ENCODE measurements at places on chromosomes 2 and 18. TPM values are rescaled to one million over a fixed set of nuclear protein-coding genes. Genes with fewer than 3 reads are reported as not detected.
A peak's percentile ranks its signal among the peaks of the same experiment; 100 is the strongest.

DNA sequence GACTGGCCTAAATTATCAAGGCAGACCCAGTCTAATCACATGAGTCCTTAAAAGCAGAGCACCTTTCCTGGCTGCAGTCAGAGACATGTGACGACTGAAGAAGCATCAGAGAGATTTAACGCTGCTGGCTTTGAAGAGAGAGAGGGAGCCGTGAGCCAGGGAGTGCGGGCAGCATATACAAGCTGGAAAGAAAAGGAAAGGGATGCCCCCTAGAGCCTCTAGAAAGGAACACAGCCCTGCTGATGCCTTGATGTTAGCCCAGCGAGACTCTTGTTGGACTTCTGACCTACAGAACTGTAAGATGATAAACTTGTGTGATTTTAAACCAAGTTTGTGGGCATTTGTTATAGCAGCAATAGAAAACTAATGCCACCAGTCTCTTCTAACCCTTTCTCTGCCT, 58.1 kb downstream of the HEATR5B start:
- no peaks in the 10 kb centered on the region for H3K27me3 ChIP-seq
- peaks cover 3% of the 10 kb centered on the region for H3K4me1 ChIP-seq
- no peak overlapping the region for H3K27ac ChIP-seq
- H3K36me3 ChIP-seq = peaks cover 18% of the 10 kb centered on the region
- DNase-seq = no peak
- no peak overlapping the region for H3K4me3 ChIP-seq

The UGT1A4 gene
- total RNA-seq = not detected

DNA sequence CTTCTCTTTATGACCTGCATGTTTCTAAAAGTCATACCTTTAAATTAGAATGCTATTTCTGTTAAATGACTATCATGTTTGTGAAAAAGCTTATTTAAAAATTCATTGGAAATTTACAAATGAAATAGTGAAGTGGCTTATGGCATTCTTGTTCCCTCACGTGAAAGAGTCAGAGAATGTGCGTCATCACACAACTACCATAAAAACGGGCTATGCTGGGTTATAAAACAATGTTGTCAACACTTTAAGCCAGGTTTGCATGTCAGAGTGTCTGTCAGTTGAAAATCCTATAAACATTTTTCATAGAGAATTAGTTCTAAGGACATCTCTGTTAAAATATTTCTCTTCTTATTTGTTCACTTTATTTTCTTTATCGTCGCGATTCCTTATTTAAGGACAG, 42.5 kb upstream of the STK39 start:
- no peaks in the 10 kb centered on the region for H3K36me3 ChIP-seq
- no peak overlapping the region for H3K27ac ChIP-seq
- no peaks in the 10 kb centered on the region for H3K27me3 ChIP-seq
- no peaks in the 10 kb centered on the region for H3K4me1 ChIP-seq
- H3K4me3 ChIP-seq = no peak overlapping the region

GRCh38 chr2:217220228-217221013, 360.6 kb upstream of the TNP1 start:
- no peak for DNase-seq
- no peak overlapping the region for H3K27ac ChIP-seq
- no peaks in the 10 kb centered on the region for H3K36me3 ChIP-seq

GRCh38 chr2:130896813-130897212, 60.1 kb downstream of the ARHGEF4 start:
- no peaks in the 10 kb centered on the region for H3K27me3 ChIP-seq
- H3K4me1 ChIP-seq = no peaks in the 10 kb centered on the region
- DNase-seq = no peak
- no peaks in the 10 kb centered on the region for H3K36me3 ChIP-seq

- no peaks in the 10 kb centered on the region for H3K36me3 ChIP-seq
- no peaks in the 10 kb centered on the region for H3K27me3 ChIP-seq
- DNase-seq = no peak
- H3K4me1 ChIP-seq = no peaks in the 10 kb centered on the region
Observed at GRCh38 chr18:38115201-38115600, 549.6 kb upstream of the CELF4 start.

The PLGLB1 gene
- 0.59 TPM for total RNA-seq

DNA sequence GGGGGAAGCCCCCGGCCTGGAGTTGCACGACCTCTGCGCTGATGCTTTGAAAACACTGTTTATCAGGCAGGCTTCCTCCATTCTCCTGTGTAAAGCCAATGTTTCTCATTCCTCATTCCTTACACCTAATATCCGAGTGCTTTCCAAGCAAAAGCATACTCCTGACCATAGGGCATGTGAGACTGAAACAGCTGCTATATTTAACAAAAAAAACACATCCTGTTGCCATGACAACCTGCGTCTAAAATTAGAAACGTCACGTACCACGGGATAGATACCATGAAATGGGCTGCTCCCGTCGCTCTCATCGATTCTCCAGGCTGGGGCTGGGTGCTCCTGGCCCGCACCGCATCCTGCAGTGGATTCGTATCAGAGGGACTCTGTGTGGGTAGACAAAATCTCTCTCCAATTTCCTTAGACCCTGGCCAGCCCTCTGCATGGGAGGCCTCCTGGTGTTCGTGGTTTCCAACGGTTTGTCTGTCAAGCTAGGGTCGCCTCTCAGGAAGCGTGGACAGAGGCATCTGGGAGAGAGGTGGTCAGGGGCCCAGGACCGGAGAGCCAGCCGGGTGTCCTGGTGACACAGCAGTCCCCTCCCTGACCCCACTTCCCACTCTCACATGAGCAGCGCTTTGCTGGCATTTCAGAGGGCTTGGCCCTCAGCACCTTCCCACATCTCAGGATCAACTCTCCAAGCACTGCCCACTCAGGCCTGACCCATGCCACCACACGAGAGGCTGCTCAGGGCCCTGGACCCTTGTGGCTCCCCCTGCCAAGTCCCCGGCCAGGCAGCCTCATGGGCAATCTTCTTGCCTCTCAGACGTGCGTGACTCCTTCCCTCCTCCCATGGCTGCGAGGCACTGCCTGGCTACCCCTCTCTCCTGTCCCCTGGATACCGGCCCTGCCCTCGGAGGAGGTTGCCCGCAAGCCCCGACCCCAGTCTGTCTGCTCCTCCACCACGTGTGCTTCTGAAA, 268.1 kb downstream of the NDUFA10 start:
- DNase-seq = no peak
- H3K4me1 ChIP-seq = no peaks in the 10 kb centered on the region
- H3K36me3 ChIP-seq = no peaks in the 10 kb centered on the region
- no peak overlapping the region for H3K27ac ChIP-seq

The SLC5A7 gene
- total RNA-seq = 0.05 TPM

- no peaks in the 10 kb centered on the region for H3K27me3 ChIP-seq
- no peak overlapping the region for H3K27ac ChIP-seq
- DNase-seq = no peak
- H3K4me1 ChIP-seq = no peaks in the 10 kb centered on the region
- no peaks in the 10 kb centered on the region for H3K36me3 ChIP-seq
- H3K4me3 ChIP-seq = no peak overlapping the region
Observed at GRCh38 chr2:133948610-133949290, 305.1 kb upstream of the MGAT5 start.

GRCh38 chr2:201969938-201970785, 63.5 kb upstream of the FZD7 start:
- H3K4me3 ChIP-seq = no peak overlapping the region
- peak; percentile 98 for DNase-seq
- H3K27me3 ChIP-seq = no peaks in the 10 kb centered on the region
- no peak overlapping the region for H3K27ac ChIP-seq
- H3K36me3 ChIP-seq = no peaks in the 10 kb centered on the region
- H3K4me1 ChIP-seq = peaks cover 9% of the 10 kb centered on the region

GRCh38 chr18:22324191-22325131, 93.3 kb downstream of the CTAGE1 start:
- peaks cover 3% of the 10 kb centered on the region for H3K4me1 ChIP-seq

GRCh38 chr2:201228271-201228911, 31.9 kb upstream of the CASP8 start:
- H3K4me1 ChIP-seq = no peaks in the 10 kb centered on the region
- H3K4me3 ChIP-seq = no peak overlapping the region
- H3K27me3 ChIP-seq = peaks cover 3% of the 10 kb centered on the region
- no peak for DNase-seq
- H3K36me3 ChIP-seq = no peaks in the 10 kb centered on the region

DNA sequence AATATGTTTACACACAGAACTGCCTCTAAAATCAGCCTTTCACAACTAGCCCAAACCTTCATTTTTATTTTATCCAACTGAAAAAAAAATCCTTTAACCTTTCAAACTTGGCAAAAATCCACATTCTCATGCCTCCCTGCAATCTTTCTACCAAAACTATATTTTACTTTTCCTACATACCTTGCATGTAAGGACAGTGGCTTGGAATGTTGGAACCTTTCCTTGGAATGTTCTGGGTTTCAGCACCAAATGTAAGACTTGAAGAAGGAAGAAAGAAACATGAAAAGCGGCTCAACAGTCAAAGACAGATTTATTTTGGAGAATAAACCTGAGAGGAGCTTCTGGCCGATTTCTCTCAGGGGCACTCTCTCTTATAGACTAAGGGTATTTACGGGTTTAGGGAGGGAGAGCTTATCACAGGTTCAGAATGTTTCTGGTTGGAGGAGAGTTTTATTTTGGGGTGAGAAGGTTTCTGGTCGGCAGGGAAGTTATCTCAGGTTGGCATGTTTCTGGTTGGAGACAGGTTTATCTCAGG, 79.7 kb downstream of the RRM2 start:
- H3K4me3 ChIP-seq = no peak overlapping the region
- peak; percentile 36 for DNase-seq
- H3K27ac ChIP-seq = no peak overlapping the region
- H3K36me3 ChIP-seq = no peaks in the 10 kb centered on the region
- no peaks in the 10 kb centered on the region for H3K27me3 ChIP-seq

The ANKRD30B gene
- not detected for total RNA-seq

DNA sequence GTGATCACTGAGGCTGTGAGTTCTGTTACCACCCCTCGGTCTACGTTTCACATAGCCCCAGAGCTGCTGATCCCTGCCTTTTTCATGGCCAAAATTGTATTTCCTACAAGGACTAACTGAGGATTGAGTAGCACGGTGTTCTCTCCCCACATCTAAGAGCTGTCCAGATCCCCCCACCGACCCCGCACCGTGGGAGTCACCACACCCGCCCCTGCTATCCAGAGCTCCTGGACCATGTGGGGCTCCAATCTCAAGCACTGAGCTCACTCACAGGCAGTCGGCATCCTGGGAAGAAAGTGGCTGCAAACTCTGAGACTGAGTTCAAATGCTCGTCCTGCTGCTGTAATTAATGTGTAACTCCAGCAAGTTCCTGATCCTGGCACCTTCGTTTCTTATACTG, 9.7 kb downstream of the SIX2 start:
- no peak for DNase-seq
- H3K4me3 ChIP-seq = no peak overlapping the region
- H3K27ac ChIP-seq = no peak overlapping the region
- H3K27me3 ChIP-seq = peaks cover 95% of the 10 kb centered on the region

The RIT2 gene
- not detected for total RNA-seq

The STON1 gene
- total RNA-seq = 9.5 TPM

GRCh38 chr2:97995026-97995733, 568 bp downstream of the TMEM131 start:
- H3K27me3 ChIP-seq = no peaks in the 10 kb centered on the region
- no peaks in the 10 kb centered on the region for H3K36me3 ChIP-seq
- H3K4me1 ChIP-seq = peaks cover 9% of the 10 kb centered on the region
- peak overlapping the region; percentile 98 for H3K27ac ChIP-seq
- peak overlapping the region; percentile 80 for H3K4me3 ChIP-seq
- peak; percentile 33 for DNase-seq

GRCh38 chr2:205610437-205610836, 71.9 kb upstream of the NRP2 start:
- H3K27me3 ChIP-seq = no peaks in the 10 kb centered on the region
- DNase-seq = no peak
- no peaks in the 10 kb centered on the region for H3K36me3 ChIP-seq
- H3K4me3 ChIP-seq = no peak overlapping the region

DNA sequence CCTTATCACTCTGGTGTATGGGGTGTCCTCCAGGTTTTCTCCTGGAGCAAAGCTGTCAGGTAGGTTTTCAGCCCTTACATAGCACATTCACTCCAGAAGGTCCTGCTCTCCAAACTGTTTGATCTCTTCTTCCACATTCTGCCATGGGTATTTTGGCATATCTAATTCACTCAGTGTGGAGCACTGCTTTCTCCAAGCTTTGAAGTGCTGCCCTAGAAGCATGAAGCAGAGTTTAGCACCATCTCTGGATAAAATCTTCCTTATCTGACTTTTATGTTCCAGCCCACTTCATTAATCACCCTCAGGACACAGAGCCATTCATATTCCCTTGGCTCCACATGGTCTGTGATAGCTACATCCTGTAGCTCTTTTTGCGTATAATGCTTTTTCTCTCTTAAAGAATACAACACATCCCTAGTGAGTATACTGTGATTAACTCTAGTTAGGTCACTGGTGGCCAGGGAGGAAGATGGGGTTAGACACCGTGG, 56.7 kb upstream of the ARHGAP28 start:
- no peaks in the 10 kb centered on the region for H3K27me3 ChIP-seq
- DNase-seq = no peak
- no peaks in the 10 kb centered on the region for H3K36me3 ChIP-seq
- H3K4me3 ChIP-seq = no peak overlapping the region
- H3K27ac ChIP-seq = no peak overlapping the region

The IGFBP5 gene
- total RNA-seq = 422 TPM

DNA sequence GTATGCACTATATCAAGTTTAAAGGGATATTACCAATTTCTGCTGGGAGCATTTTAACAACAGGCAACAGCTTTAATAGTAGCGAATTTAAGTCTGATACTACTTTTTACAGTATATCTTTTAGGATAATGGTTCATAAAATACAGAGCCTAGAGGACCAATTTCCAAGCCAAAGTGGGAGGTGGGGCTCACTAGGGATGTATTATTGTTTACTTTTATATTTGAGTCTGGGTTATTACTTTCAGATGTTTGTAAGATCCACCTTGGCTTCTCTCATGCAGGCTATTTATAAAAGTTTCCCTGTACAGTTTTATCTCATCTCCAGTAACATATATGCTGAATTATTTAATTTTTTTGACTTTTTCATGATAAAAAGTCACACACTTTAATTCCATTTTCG, 242.0 kb downstream of the CMPK2 start:
- no peak for DNase-seq
- no peaks in the 10 kb centered on the region for H3K4me1 ChIP-seq
- H3K27me3 ChIP-seq = no peaks in the 10 kb centered on the region
- H3K27ac ChIP-seq = no peak overlapping the region

- H3K27ac ChIP-seq = no peak overlapping the region
- H3K27me3 ChIP-seq = no peaks in the 10 kb centered on the region
- H3K4me3 ChIP-seq = no peak overlapping the region
Observed at GRCh38 chr18:71707400-71707799, 836.7 kb downstream of the CBLN2 start.

The DYNAP gene
- total RNA-seq = not detected

DNA sequence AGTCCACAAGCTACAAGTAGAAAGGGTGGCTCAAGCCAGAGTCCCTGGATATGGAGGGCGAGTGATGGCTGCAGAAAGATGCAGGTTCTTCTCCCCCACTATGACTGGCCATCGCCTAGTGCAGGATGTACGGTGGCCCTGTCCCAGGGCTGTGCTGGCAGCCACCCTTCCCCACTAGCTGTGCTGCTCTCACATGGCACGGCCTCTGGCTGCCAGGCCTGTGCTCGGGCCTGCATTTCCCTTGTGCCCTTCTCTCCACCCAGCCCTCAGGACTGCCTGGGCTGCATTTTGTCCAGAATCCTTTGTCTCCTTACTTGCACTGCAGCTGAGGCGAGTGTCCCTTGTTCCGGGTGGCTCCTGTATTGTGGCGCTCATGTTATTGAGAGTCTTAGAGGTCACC, 1.6 kb upstream of the RAMP1 start:
- DNase-seq = no peak
- H3K4me3 ChIP-seq = no peak overlapping the region
- H3K27ac ChIP-seq = no peak overlapping the region
- peaks cover 8% of the 10 kb centered on the region for H3K4me1 ChIP-seq
- H3K27me3 ChIP-seq = peaks cover 4% of the 10 kb centered on the region
- no peaks in the 10 kb centered on the region for H3K36me3 ChIP-seq

The C1GALT1C1L gene
- total RNA-seq = not detected

The MAB21L4 gene
- 0.43 TPM for total RNA-seq
